ENCODE measurements at places on chromosomes 16 and 17.

DNA sequence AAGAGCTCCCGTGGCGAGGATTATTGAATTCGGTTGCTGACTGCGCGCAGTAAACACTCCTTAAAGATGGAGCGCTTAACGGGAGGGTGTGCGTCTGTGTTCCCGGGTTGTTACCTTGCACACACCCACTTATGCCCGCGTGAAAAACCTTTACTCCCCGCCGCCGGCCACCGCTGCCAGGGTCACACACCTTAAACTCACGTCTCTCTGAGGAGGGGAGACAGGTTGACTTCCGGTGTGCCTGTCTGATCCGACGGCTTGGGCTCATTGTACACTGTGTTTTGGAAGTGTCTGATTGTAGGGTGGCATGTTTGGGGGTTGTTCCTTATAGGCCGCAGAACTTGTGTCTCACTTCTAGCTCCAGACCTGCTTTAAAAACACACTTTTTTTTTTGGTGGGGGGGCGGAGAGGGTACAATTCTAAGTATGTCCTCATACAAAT, 66.8 kb downstream of the KPNA2 start:
- peak; percentile 20 for DNase-seq

DNA sequence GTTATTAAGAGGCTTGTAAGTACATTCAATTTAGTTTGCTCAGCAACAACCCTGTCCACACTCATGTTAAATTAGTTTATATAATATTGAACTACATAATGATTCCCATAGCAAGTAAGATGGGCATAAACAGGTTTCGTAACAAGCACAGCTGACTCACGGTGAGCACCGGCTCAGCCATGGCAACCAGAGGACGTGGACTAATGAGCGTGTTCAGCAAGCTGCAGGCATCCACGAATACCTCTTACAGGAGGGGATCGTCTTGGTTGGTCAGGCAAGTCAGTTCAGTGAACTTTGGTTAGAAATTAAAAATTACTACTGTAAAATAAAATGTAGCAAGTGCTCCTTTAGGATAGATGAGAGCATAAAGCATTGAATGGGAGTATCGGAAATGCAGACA, 58.4 kb downstream of the ELAC2 start:
- no peak for DNase-seq

- no peak for DNase-seq
Observed at GRCh38 chr16:47753659-47754058, 292.5 kb downstream of the PHKB start.

DNA sequence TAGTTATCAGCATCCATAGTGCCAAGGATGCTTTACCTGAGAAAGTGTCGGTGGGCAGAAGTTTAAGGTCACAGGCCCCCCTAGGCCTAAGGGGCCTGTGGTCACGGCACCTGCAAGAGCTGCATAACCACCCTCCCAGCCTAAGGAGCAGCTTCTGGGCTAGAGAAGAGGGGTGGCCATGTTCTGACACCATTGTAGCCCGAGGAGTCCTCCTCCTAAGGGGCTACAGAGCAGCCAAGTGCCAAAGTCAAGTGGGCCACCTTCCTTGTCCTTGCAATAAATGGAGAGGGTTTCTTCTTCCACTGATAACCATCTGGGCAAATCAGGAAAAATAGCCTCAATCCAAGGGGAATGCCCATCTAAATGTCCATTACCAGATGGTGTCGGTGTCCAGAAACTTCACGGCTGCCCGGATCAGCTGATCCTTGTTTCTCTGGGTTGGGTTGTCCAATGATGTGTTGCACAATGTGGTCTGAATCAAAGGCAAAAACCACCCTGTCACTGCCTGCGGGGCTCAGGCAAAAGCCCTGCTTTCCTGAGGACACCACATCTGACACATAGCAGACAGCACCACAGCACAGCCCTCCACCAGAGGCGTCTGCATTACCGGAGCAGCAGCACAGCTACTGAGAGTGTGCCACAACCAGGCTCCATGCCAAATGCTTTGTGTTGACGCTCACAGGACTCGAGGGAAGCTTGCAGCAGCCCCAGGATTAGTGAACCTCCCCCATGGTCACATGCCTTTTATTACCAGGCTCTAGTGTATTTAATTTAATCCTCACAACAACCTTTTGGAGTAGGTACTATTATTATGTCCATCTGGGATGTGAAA, 12.8 kb downstream of the ATPAF2 start:
- DNase-seq, result peak; percentile 66

GRCh38 chr16:27313422-27314160, at the start of gene IL4R:
IL4R (plus strand) TSS chr16:27313974; CDS start chr16:27340204, 26,230 bp downstream.
- peak; percentile 50 for DNase-seq

- DNase-seq, result no peak
Observed at GRCh38 chr16:62022688-62023087, 13.6 kb downstream of the CDH8 start.

GRCh38 chr16:11326084-11326736, 19.0 kb upstream of the RMI2 start:
- no peak for DNase-seq

- no peak for DNase-seq
Observed at GRCh38 chr16:3789375-3790099, 72.2 kb upstream of the TRAP1 start.

GRCh38 chr16:49867796-49868668, 12.1 kb upstream of the ZNF423 start:
- DNase-seq, result no peak

DNA sequence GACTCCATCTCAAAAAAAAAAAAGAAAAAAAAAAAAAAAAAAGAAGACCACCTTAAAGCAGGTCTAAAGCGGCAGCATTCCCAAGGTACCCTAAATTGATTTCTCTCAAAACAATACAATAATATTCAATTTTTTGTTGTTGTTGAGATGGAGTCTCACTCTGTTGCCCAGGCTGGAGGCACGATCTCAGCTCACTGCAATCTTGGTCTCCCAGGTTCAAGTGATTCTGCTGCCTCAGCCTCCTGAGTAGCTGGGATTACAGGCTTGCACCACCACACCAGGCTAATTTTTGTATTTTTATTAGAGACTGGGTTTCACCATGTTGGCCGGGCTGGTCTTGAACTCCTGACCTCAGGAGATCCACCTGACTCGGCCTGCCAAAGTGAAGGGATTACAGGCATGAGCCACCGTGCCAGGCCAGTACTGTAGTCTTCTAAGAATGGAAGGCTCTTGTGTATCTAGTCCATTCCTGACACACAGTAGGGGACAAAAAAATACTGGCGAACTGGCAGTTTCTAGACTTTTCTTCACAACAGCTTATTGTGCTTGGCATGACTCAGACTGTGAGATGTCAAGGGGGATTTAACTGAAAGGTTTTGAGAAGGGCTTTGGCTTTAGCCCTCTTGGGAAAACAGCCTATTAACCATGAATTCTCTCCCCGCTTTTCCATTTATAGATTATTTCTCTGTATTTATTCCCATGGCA, 17.3 kb downstream of the CDR2 start:
- DNase-seq, result no peak

GRCh38 chr16:89237733-89238132, 20.2 kb downstream of the ZNF778 start:
- no peak for DNase-seq

DNA sequence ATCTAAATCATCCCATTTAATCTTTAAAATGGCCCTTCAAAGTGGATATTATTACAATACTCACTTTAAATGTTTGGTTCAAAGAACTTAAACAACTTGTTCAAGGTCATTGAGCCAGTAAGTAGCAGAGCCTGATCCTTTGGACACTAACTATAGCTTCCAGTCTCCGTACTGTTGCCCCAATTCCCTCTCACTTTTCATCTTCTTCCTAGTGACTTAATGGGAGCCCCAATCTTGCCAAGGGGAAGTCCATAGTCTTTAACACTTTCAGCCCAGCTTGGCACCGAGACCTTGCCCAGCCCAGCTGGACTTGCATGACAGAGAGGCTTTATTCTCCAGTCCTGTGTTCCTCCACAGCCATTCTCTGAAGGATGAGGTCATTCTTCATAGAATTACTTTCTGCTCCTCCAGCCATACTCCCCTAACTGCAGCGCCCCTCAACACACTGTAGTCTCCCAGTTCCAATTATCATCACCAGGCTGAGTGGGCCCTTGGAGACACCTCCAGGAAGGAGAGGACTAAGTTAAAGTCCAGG, 49.2 kb upstream of the NLK start:
- no peak for DNase-seq

DNA sequence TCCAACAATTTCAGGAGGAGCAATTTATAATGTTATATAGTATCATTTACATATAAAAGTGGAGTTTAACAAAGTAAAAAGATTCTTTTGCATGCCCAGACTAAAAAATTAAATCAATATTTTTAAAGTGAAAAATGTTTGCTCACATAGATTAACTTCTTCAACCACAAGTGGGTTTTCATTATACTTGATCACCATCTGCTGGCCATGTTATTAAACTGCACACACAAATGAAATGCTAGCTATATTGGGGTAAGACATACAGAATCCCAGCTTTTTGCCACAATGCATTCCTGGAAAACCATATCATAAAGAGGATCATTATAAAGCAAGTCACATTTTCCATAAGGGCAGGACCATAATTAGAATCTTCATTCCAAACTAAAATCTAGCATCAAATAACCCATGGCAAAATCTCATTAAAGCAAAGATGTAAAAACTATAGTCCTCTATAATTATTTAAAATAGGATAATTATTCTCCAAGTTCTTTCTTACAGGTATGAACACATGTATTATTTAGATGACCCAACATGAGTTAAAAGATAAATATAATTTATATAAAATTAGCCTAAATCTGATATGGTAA, 26.3 kb downstream of the CEP112 start:
- DNase-seq, result no peak

DNA sequence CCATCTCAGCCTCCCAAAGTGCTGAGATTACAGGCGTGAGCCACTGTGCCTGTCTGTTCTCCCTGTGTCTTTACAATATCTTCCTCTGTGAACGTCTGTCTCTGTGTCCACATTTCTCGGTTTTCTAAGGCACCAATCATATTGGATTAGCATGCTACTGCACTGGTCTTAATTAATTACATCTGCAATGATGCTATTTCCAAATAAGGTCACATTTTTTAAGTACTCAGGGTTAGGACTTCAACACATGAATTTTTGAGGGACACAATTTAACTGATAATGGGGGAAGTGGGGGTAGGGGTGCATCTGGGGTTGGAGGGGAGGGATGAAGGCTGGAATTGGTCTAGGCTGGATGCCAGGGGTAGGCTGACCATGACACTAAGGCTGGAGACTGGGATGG, 102.6 kb downstream of the N4BP1 start:
- no peak for DNase-seq

GRCh38 chr17:83154311-83155127, 75.1 kb downstream of the METRNL start:
- no peak for DNase-seq

- no peak for DNase-seq
Observed at GRCh38 chr16:4052801-4053293, 63.4 kb downstream of the ADCY9 start.

DNA sequence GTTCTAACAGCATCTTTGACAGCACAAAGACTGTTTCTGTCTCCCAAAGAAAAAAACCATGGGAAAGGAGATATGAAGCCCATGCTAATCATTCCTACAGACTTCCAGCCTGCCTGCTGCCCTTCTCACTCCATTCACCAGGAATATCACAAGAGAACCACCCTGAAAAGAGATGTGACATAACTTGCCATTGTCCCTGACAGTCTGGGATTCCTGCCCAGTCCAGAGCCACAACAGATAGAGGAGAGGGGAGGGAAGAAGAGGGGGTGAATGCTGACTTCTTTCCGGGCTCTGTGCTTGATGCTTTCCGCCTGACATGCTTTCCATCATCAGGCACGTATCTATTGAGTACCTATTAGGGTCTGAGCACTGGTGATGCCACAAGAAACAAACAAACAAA, 31.6 kb upstream of the ASIC2 start:
- DNase-seq, result no peak

DNA sequence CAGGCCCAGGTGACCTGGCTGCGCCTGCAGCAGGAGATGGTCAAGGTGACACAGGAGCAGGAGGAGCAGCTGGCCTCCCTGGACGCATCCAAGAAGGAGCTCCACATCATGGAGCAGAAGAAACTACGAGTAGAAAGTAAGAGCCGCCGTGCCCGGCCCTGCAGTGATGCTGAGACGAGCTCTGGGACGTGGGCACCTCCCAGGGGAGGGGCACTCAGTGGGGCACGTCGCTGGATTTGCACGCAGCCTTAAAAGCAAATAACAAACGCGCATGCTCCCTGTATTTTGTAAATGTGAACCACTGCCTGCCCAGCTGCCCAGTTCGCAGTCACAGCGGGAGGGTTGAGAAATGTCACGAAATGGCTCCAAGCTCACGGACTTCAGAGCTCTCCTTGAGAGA, 15.3 kb upstream of the GAA start:
- no peak for DNase-seq

GRCh38 chr16:85446951-85447692, 166.0 kb upstream of the GSE1 start:
- no peak for DNase-seq

GRCh38 chr16:10945065-10945787, 862 bp downstream of the CLEC16A start:
- no peak for DNase-seq

DNA sequence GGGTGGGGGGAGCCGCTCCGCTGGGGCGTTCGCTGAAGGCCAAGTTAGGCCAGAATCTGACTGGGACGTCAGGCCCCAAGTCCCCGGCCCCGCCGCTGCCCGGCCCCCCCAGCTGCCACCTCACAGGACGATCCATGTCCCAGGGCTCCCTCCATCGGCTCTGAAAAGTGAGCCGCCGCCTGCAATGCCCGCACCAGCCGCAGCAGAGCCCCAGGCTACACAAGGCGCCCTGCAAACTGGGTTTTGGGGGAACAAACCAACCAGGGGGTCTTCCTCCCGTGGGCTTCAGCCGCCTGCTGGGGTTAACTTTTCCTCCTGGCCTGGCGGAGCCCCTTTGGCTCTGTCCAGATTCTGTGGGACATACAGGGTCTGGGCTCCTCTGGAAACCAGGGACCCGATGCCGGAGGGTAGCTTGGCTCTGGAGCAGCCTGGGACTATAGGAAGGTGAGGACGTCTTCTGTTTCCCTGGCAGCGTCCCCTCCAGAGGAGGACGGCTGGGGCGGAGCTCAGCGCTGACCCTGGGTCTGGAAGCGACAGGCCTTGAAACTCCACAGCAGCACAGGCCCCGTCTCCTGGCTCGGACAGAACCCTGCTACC, 835 bp downstream of the NME4 start:
- DNase-seq, result peak; percentile 29

DNA sequence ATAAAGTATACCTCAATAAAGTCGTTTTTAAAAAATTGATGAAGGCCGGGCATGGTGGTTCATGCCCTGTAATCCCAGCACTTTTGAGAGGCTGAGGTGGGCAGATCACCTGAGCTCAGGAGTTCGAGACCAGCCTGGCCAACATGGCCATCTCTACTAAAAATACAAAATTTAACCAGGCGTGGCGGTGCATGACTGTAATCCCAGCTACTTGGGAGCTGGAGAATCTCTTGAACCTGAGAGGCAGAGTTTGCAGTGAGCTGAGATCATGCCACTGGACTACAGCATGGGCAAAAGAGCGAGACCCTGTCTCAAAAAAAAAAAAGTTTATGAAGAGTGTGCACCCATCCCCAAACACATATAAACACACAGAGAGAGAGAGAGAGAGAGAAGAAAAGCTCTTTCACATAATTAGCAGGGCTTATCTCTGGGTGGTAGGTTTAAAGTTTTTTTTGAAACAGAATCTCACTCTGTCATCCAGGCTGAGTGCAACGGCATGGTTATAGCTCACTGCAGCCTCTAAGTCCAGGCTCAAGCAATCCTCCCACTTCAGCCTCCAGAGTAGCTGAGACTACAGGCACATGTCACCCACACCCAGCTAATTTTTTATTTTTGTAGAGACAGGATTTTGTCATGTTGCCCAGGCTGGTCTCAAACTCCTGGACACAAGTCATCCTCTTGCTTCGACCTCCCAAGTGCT, 3.0 kb downstream of the SREBF1 start:
- no peak for DNase-seq

All from CD8-positive, alpha-beta memory T cell (primary cell).